ELR (cell line): ENCODE measurements at places on chromosomes 12 and 14.

GRCh38 chr14:54253195-54253947 is 143.4 kb upstream of the CDKN3 start:
- peak; percentile 96 for DNase-seq

- DNase-seq, result no peak
These were observed 18.1 kb downstream of the CLMN start for GRCh38 chr14:95301527-95302187.

DNA sequence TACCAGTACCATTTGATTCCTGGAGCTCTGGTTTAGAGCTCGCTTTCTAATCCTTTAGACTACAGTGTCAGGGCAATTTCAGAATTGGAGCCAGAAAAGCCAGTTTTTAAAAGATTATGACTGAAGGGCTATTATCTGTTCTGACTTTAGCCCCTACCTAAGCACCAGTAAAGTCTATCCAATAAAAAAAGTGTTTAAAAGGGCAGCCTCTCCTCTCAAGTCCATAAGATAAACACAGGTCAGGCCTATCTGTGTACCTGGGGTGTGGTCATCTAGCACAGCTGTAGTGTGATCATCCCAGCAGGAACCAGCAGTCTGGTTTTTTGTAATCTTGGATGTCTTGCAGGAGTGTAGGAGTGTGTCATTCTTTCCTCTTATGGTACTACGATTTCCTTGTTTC is 6.6 kb downstream of the APPL2 start:
- DNase-seq, result peak; percentile 36

- no peak for DNase-seq
These were observed 351.2 kb downstream of the SLC6A15 start for GRCh38 chr12:84561351-84561750.

GRCh38 chr14:86457481-86458135 is 927.7 kb downstream of the FLRT2 start:
- DNase-seq, result no peak

DNA sequence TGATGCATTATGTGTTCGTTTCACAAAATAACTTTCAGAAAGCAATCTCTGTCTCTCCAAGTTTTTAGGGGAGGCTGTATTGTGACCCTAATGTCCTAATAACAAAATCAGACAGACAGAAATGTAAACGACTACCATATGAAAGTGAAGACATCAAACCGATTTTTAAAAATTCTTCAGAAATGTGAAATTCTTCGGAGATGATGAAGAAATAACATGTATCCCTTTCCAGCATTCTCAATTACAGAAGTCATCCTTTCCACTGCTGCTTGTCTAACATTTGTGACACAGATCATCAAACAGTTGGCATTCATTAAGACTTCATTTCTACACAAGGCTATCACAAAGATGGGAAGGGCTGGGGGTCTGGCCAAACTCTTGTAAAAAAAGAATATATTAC is 41.0 kb downstream of the DMAC2L start:
- DNase-seq, result no peak

- no peak for DNase-seq
These were observed 26.3 kb downstream of the LDHB start for GRCh38 chr12:21631367-21631766.

- no peak for DNase-seq
These were observed 266.9 kb downstream of the NOVA1 start for GRCh38 chr14:26330982-26331381.

GRCh38 chr12:846421-846820 is 94.0 kb downstream of the WNK1 start:
- DNase-seq, result no peak

DNA sequence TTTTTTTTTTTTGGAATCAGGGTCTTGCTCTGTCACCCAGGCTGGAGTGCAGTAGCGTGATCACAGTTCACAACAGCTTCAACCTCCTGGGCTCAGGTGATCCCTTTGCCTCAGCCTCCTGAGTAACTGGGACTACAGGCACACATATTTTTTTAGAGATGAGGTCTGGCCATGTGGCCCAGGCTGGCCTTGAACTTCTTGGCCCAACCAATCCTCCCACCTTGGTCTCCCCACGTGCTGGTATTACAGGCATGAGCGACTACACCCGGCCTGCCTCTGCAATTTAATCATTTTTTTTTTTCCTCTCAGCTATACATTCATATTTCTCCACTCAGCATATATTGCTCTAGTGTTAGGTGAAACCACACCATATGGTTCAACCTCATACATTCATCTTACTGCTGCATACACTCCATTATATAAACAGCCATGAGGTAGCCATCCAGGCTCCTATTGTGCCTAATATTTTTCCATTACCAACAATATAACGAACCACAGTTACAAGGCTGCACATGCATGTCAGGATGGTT is 7.1 kb downstream of the STX2 start:
- DNase-seq, result no peak

- peak; percentile 13 for DNase-seq
These were observed 2.0 kb upstream of the MAP1LC3B2 start for GRCh38 chr12:116556964-116557698.

DNA sequence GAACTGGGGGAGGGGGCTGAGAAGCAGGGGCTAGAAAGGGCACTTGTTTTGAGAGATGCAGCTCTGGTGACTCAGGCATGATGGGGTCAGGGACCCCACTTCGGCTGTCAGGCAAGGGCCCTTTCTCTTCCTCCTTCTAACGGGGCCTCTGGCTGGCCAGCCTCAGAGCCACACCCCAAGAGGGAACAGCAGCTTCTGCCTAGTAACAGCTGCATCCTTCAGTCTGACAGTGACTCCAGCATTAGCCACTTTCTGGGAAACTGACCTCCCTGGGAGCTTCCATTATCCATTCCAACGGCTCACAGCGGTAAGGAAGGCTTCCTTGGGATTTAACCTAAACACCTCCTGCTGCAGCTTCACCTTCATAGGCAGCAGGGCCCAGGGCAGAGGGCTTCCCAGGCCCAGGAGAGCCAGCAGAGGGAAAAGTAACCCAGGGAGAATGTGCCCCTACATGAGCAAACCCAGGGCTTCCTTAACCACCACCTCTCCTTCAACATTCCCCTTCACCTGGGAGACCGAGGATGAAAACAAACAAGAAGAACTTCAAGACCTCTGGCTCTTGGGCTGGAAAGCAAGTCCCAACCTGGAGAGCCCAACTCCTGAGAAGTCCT is 2.7 kb downstream of the NCKAP5L start:
- DNase-seq, result peak; percentile 77

GRCh38 chr14:89540009-89540829 is 123.2 kb upstream of the FOXN3 start:
- DNase-seq, result peak; percentile 29

DNA sequence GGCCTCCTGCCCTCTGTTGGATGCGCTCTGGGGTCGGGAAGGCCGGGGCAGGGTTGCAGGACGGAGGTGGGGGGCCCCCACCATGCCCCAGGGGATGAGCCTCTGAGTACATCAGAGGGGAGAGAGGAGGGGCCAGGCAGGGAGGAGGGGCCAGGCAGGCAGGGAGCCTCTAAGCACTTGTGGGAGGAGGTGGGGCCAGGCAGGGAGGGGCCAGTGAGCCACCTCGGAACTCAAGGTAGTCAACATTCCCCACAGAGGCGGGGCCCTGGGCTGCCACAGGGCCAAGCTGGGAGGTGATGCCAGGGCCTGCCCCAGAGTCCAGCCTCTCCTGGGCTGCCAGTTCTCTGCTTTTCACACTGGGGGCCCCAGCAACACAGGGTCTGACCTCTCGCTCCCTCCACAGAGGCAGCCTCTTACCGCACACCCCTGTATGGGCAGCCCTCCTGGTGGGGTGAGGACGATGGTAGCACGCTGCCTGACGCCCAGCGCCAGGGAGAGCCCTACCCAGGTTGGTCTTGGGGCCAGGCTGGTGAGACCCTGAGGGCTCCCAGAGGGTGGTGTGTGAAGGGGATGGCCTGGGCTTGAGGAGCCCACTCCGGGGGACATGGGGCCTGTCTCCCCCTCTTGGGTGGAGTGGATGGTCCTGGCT is 17.4 kb downstream of the CEP170B start:
- peak; percentile 48 for DNase-seq

DNA sequence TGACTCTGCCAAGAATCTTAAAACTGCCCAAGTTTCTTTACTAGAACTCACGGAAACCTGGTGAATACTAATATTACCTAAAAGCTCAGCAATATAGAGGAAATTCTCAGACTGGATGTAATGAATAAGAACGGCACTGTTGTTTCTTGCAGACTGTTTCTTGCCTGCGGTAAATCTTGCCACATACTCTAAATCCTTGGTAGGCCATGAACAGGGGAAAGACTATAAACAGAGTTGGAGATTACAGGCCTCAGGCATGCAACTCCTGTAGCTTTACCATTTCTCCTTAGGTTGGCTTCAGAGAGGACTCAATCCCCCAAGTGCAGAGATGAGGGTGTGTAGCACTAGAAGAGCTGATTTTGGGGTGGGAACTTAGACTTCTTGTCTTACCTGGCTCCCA is 1.1 kb downstream of the ALDH6A1 start:
- no peak for DNase-seq

- peak; percentile 20 for DNase-seq
These were observed 5.6 kb downstream of the TCTN1 start for GRCh38 chr12:110619534-110619953.

GRCh38 chr14:95507701-95508103 is 8.7 kb downstream of the SYNE3 start:
- DNase-seq, result peak; percentile 91

DNA sequence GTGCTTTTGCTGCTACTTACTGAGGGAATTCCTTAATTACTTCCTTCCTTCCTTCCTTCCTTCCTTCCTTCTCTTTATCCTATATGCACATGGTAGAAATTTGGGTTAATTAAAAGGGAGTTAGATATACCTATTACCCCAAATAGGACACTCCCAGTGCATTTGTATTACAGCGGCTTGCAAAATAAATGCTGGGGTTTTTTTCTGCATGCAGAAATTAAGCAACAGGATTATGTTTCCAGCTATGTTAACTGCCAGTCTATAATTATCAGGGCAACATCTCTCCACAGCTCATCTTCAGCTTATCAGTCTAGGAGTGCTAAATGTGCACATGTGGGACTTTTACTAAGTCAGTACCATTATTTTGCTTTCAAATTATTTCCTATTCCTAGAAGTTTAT is 132.9 kb upstream of the SLC35F4 start:
- DNase-seq, result no peak

- peak; percentile 44 for DNase-seq
These were observed 416.2 kb downstream of the EGLN3 start for GRCh38 chr14:33534632-33535031.

GRCh38 chr12:120668868-120669840 is 17.8 kb upstream of the MLEC start:
- no peak for DNase-seq

DNA sequence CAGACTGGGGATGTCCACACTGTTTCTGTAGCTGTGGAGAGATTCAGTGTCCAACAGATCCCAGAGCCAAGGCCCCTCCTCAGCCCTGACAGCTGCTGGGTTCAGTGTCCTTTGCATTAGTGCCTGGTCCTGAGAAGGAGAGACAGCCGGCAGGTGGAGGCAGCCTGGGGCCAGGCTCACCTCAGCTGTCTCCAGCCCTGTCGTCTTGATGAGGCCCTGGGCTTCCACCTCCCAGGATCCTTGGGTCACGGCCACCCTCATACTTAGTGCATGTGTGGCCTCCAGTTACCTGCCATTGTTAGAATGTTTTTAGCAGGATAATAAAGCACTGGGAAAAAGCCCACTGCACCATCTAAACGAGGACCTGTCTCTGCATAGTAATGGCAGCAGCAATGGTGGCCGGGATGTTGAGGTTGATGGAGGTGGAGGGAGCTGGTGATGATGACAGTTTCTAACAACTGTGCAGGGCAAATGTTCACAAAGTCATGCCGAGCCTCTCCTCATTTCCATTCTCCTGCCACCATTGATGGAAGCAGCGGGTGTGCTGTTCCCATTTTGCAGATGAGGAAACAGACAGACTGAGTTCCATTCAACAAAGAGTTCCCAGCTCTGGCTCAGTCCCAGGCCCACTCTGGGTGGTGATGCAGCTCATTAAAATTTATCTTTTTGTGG is 17.7 kb downstream of the ASB2 start:
- no peak for DNase-seq

- no peak for DNase-seq
These were observed 329.8 kb downstream of the ATP23 start for GRCh38 chr12:58270966-58271705.

DNA sequence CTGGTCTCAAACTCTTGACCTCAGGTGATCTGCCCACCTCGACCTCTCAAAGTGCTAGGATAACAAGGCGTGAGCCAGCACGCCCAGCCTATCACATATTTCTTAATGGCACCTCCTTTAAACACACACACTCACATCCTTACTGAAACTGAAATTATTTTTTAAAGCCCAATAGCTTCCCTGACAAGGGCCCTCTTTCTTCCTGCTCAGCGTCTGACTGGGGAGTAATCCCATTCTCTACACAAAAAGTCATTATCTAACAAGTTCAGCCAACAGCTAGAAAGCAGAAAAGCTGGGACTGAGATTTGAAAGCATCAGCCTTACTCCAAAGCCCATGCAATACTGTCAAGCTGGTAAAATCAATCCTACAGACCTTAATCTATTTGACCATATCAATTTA is 10.0 kb upstream of the AICDA start:
- no peak for DNase-seq

- DNase-seq, result no peak
These were observed 277.1 kb downstream of the RASSF9 start for GRCh38 chr12:85559127-85559526.

GRCh38 chr12:108253540-108253939 is 85.6 kb downstream of the CMKLR1 start:
- no peak for DNase-seq

GRCh38 chr14:76776428-76777251 is 15.4 kb downstream of the VASH1 start:
- DNase-seq, result no peak

DNA sequence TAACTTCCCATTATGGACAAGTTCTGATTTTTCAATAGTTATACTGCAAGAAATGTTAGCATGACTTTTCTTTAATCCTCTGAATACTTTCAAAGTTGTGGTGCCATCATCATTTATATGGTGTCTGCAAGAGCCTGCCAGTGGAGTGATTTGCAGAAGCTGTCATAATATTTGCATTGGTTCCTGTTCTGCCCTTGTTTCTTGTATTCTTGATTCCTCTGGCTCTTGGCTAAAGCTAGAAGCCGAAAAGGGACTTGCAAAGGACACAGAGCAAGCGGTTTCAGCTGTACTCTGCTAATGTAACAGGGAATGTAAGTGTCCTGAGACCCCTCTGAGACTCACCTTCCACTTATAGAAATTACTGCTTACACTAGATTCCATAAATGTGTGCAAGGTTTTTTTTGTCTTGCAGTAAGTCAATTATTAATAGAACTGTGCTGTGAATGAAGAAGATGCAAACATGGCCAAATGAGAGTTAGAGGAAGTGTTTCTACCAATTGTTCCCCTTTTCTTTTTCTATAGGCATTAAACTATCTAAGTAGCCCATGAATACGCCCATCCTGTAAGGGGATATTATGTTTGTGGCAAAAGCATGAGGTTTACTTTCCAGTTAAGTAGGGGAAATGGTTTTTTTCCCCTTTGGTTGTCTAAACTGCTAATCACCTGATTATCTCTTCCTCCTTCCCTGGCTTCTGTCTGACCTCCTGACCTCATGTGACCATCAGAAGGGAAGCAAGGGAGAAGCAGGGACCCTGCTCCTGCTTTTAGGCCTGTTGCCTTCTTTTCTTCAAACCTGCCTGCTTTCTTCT is 5.3 kb downstream of the DYRK4 start:
- no peak for DNase-seq
